ENCODE measurements at places on chromosomes 12 and 14. TPM values are rescaled to one million over a fixed set of nuclear protein-coding genes. Genes with fewer than 3 reads are reported as not detected.

The ZDHHC22 gene
- 0.24 TPM for total RNA-seq

The DPF3 gene
- 8.1 TPM for total RNA-seq

The ABCD2 gene
- total RNA-seq: not detected

The TAC3 gene
- total RNA-seq: not detected

The SCN8A gene
- 20.4 TPM for total RNA-seq

The RTL1 gene
- total RNA-seq: not detected

- H3K4me1 ChIP-seq: no peaks in the 10 kb centered on the region
- no peaks in the 10 kb centered on the region for H3K27me3 ChIP-seq
Observed at GRCh38 chr12:69916544-69917235, 91.7 kb downstream of the MYRFL start.

DNA sequence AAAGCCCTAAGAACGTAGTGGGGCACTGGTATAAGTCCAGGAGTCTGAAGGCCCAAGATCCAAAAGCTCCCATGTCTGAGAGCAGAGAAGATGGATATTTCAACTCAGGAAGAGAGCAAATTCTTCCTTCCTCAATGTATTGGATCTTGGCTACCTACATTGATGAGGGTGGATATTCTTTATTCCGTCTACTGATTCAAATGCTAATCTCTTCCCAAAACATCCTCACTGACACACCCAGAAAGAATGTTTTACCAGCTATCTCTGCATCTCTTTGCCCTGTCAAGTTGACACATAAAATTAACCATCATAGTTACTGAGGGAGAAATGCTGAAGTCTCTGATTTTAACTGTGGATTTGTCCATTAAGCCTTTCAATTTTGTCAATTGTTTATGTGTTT is 16.6 kb upstream of the ADGRD1 start:
- no peaks in the 10 kb centered on the region for H3K36me3 ChIP-seq
- no peak overlapping the region for H3K4me3 ChIP-seq
- no peak overlapping the region for H3K27ac ChIP-seq
- no peaks in the 10 kb centered on the region for H3K4me1 ChIP-seq
- no peak for DNase-seq

DNA sequence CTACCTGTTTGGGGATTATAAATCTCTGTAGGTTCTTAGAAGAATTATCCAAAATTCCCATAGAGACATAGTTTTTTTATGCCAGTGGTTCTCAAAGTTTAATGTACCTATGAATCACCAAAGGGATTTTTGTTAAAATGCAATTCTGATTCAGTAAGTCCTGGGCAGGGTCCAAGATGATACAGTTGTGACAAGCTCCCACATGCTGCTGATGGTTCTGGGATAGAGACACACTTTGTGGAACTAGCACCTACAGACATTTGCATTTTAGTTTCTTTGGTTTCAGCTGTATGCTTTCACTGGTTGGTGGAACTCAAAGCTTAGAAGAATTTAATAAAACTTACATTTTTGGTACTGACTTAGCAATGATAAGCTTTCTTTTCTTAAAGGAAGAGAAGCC is 80.4 kb downstream of the PTCSC3 start:
- no peak overlapping the region for H3K27ac ChIP-seq
- no peaks in the 10 kb centered on the region for H3K4me1 ChIP-seq
- DNase-seq: no peak
- H3K4me3 ChIP-seq: no peak overlapping the region
- no peaks in the 10 kb centered on the region for H3K27me3 ChIP-seq

DNA sequence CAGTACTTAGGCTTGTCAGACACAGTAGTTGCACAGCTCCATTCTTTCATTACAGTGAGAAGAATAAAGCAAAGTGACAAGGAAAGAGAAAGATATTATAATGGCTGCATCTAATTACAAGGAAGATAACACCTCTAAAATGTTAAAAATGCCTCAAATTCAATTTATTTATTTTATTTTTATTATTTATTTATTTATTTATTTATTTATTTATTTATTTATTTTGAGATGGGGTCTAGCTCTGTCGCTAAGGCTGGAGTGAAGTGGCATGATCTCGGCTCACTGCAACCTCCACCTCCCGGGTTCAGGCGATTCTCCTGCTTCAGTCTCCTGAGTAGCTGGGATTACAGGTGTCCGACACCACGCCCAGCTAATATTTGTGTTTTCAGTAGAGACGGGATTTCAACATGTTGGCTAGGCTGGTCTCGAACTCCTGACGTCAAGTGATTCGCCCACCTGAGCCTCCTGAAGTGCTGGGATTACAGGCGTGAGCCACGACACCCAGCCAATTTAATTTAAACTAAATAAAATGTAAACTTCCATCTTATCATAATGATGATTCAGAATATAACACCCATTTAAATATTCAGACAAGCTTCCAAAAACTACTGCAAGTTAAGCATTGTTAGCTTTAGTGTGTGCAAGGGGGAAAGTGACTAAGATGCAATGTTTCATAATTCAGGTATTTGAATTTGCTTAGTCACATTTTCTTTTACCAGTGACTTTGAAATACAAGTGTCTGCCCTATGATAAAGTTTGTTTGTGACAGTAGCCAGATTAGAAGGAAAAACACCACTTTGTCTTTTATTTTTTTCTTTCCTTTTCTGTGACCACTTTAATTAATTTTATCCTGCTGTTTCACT is 2.4 kb upstream of the CFAP54 start:
- no peak overlapping the region for H3K4me3 ChIP-seq
- H3K36me3 ChIP-seq: peaks cover 2% of the 10 kb centered on the region
- H3K27me3 ChIP-seq: no peaks in the 10 kb centered on the region
- H3K4me1 ChIP-seq: peaks cover 50% of the 10 kb centered on the region
- H3K27ac ChIP-seq: peak overlapping the region; percentile 88

GRCh38 chr12:115798309-115798917 is 479.1 kb downstream of the MED13L start:
- H3K27ac ChIP-seq: no peak overlapping the region
- H3K4me3 ChIP-seq: no peak overlapping the region
- no peaks in the 10 kb centered on the region for H3K36me3 ChIP-seq
- no peaks in the 10 kb centered on the region for H3K27me3 ChIP-seq

- H3K4me3 ChIP-seq: no peak overlapping the region
- H3K27ac ChIP-seq: no peak overlapping the region
- no peak for DNase-seq
- H3K4me1 ChIP-seq: peaks cover under 1% of the 10 kb centered on the region
- H3K36me3 ChIP-seq: no peaks in the 10 kb centered on the region
Observed at GRCh38 chr14:39212034-39212433, 21.7 kb upstream of the MIA2 start.

DNA sequence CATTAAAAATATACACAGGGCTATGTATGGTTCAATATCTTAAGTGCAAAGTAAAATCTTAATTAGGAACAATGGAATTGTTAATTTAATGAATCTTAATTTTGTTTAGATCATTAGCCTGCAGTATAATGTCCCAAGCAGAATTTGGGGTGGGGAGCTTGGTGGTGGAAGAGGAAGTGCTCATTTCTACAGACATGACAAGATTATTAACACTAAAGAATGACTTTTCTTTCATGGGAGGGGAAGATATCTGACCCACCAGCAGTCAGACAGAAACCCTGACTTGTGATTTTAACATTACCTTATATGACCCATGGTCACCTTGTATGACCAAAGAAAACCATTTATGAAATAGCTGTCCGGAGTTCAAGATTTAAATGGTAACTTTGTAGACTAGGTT is 41.3 kb upstream of the HIF1A start:
- peaks cover 19% of the 10 kb centered on the region for H3K4me1 ChIP-seq
- no peaks in the 10 kb centered on the region for H3K27me3 ChIP-seq
- no peak overlapping the region for H3K4me3 ChIP-seq

DNA sequence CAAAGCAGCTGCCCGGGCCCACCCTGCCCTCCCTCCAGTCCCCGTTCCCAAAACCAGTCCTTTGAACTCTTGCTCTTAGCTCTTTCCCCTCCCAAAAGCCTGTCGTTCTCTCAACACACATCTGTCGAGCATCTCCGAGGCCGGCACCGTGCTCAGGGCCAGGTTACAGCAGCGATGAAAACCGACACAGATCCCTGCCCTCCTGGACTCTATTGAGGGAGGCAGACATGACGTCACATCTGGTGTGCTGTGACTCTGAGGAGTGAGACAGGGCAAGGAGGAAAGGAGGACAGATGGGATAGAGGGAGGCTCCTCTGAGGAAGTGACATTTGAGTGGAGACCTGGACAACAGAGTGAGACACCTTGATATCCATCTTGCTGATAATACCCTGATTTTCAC is 34.6 kb upstream of the PWP1 start:
- no peak overlapping the region for H3K27ac ChIP-seq
- H3K36me3 ChIP-seq: no peaks in the 10 kb centered on the region
- no peak for DNase-seq
- H3K4me1 ChIP-seq: no peaks in the 10 kb centered on the region
- H3K4me3 ChIP-seq: no peak overlapping the region

DNA sequence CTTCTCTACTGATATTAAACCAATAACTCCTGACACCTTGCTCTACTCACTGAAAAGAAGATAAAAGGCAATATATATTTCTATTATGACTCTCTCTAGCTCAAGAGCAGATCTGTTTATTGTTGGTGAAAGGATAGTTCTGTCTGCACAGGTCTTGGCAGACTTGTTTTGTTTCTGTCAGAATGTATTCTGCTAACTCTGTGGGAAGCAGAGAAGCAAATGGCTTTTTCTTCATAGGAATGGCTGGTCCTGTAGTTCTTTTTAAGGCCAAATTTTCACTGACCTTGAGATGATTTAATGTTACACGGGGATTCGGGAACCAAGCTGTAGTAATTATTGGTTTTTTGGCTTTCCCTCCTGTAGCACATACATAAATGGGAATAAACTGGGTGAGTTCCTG is 512.1 kb downstream of the DIO2 start:
- DNase-seq: no peak
- no peak overlapping the region for H3K4me3 ChIP-seq
- no peaks in the 10 kb centered on the region for H3K36me3 ChIP-seq
- H3K27ac ChIP-seq: no peak overlapping the region
- H3K27me3 ChIP-seq: no peaks in the 10 kb centered on the region

DNA sequence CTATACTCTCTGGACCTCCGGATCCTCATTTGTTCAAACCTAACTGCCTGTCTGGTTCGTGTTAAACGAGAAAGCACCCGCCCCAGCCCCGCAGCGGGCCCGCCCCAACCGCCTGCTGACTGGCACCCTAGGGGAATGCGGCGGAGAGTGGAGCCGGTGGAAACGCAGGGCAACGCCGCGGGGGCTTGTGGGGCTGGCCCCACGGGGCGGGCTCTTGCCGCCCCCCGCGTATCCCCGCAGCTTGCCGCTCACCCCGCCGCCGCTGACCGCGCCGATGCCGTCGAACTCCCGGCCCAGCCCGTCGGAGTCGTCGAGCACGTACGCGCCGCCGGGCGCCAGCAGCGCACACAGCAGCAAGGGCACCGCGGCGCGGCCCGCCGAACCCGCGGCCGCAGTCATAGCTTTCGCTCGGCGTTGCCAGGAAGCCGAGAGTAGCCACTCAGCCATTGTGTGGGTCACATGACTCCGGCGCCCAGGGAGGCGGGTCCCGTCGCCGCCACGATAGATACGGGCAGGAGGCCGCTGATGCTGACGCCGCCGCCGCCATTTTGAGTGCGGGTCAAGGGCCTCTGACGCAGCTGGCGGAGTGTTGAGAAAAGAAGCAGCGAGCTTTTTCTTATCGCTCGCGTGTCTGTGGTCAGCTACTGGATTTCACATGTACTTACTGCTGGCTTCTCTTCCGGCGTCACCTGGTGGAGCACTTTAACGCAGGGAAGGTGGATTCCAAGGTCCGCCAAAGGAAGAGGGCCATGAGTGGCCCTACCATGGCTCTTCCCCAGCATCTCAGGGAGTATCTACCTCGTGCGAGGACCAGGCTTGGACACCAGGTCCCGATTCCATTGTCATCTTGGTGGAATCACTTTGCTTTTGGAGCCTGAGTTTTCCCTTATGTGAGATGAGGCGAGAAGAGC is at the start of gene GALC:
TSS of gene GALC (minus strand) at position 465 of the 911 bp plus-strand sequence. CDS start at position 447, 18 bp downstream.
- H3K27me3 ChIP-seq: no peaks in the 10 kb centered on the region
- peak within 1 kb of the TSS; percentile 74 for H3K4me3 ChIP-seq
- H3K36me3 ChIP-seq: no peaks in the 10 kb centered on the region
- peak; percentile 94 for DNase-seq
- peaks cover 12% of the 10 kb centered on the region for H3K4me1 ChIP-seq

DNA sequence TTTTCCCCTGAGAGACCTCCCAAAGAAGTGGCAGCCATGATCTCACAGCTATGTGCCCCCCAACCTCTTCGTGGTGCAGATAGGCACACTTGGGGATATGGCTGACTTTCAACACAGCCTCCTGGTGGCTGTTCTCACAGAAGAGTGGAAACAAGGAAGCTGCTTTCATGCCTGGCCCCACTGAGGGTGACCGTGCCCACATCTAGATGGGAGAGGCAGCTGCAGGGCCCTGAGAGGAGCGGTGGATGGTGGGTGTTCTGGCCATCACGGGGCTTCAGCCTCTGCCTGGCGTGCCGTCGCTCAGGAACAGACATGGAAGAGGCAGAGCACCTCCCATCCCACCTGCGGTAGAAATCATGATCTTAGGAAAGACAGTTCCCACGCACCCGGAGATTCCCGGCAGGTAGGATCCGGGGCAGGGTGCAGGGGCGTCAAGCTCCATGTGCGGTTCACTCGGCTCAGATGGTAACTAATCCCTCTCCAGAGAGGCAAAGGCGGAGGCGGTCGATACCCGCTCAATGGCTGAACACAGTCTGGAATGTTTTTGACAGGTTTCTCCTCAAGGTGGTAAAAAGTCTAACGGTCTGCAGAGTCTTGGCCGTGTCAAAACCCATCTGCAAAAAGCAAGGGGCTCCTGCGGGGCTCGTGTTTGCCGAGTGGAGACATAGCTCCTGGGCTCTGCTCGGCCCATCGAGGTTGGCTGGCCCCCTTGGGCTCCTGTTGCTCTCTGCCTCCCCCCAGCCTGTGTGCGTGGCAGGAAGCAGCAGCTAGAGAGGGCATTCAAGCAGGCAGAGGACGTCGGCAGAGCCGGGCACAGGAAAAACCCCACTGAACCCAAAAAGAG is 225.2 kb upstream of the RTL1 start:
- H3K36me3 ChIP-seq: no peaks in the 10 kb centered on the region
- DNase-seq: no peak
- H3K4me3 ChIP-seq: no peak overlapping the region
- H3K4me1 ChIP-seq: no peaks in the 10 kb centered on the region
- H3K27ac ChIP-seq: no peak overlapping the region
- H3K27me3 ChIP-seq: peaks cover 8% of the 10 kb centered on the region

DNA sequence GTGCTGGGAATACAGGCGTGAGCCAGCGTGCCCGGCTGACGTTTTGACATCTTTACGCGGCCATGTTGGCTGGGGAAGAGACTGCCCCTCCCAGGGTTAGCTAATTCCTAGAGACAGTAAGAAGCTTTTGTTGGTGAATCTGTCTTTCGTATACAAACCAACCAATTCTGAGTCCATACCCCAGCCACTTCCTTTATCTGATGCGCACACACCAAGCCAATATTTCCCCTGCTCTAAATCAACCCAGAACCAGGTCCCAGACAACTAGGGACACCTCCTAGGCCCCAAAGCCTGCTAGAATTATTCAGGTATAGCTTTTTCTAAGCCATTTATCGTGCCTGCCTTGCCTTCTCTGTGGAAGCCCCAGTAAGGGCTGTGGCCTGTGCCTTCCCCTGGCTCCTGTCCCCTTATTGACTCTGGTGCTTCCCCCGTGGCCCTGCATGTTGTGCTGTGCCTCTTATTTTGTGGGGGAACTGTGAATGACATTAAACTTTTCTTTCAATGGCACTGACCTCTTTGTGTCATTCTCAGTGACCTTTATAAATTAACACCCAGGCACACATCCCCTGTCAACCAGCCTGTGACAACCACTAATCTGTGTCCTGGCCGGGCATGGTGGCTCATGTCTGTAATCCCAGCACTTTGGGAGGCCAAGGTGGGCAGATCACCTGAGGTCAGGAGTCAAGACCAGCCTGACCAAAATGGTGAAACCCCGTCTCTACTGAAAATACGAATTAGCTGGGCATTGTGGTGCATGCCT is 10.7 kb upstream of the EVL start:
- no peaks in the 10 kb centered on the region for H3K27me3 ChIP-seq
- H3K27ac ChIP-seq: no peak overlapping the region
- peaks cover 9% of the 10 kb centered on the region for H3K4me1 ChIP-seq
